ENCODE measurements at places on chromosomes 6 and 20.

GRCh38 chr6:14634072-14634471, 516.5 kb downstream of the CD83 start:
- DNase-seq: no peak

DNA sequence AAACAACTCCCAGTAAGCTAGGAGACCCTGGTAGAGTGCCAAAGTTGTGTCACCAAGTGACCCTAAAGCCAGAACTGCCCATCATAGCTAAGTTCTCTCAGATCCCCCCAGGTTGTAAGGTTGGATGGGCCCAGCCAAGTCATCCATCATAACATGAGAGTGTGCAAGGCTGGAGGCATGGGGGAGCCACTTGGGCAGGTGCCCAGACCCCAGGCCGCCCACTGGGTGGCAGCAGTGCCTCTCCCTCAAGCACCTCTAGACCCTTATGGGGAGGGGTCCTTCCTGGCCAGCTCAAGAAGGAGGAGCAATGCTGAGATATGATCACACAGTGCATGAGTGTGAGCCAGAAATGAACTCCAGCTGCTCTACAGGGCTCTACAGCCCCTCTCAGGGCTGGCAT, 154.5 kb downstream of the MYLK4 start:
- DNase-seq: no peak

DNA sequence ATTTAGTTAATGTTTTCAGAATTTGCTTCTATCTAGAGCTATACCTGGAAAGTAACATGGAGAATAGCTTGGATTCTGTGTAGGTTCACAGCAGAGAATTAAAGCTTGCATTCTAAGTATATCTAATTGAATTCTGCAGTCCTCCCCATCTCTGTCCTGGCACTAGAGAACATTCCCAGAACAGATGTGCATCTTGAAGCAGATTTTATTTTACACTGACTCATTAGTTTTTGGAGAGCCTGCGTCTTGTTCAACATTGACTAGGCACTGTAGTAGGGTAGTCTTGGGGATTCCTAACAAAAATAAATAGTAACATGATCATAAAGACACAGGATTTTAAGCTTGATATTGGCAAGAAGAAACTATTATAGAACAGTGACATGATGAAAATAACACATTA, 36.2 kb upstream of the BAG2 start:
- DNase-seq: no peak

- no peak for DNase-seq
Measured at GRCh38 chr6:143408151-143408786, 42.2 kb downstream of the ADAT2 start.

GRCh38 chr6:147829835-147830234, 321.3 kb downstream of the SAMD5 start:
- DNase-seq: no peak

- DNase-seq: no peak
Measured at GRCh38 chr6:33411632-33412005, 805 bp downstream of the PHF1 start.

- no peak for DNase-seq
Measured at GRCh38 chr6:13697857-13698256, 13.8 kb downstream of the RANBP9 start.

DNA sequence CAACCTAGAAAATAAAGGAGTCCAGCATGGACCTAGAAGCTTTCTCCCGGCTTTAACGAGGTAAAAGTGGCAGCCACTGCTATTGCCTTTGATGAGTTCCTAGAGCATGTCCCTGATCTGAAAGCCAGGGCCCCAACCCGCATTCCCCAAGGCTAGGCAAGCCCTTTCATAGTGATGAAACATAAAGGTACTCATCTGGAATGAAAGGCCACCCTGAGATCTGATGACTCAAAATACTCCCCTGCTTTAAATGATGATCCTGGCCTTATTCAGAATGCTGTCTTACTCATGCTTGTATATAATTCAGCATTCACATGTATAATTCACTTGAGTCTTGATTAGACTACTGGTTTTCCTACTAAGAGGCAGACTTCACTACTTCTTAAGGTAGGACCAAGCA, 21.3 kb downstream of the TTPAL start:
- no peak for DNase-seq

DNA sequence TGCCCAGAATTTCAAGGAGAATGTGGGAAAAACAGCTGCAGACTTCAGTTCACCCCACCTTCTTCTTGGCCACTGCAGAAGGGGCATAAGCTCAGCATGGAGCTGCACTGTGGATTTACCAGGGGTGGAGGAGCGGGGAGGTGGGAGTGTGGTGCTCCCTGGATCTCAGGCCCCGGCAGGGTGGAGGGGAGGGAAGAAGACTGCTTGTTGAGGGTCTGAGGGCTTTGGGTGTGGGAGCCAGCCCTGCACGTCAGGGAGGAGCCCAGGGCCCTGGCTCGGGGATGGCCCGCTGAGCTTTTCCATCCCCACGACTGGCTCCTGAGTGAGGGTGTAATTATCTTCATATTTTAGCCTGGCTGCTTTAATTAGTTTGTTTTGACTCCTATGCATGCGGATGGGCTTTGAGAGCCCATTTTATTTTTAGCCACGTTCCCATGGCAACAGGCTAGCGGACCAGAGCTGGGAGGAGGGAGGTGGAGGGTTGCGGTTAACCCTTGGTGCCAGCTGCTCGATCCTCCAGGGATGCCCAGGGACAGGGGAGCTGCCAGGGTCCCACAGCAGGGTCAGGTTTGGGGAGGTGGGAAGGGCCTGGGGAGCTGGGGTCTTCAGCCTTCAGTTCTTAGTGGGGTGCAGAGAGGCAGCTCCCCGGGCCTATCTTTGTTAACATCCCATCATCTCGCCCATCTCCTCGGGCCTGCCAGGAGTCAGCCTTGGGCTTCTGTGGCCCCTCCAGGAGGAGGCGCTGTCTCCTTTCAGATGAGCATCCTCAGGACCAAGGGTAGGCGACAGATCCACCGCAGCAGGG, 68.2 kb downstream of the RAB44 start:
- DNase-seq: peak; percentile 44

DNA sequence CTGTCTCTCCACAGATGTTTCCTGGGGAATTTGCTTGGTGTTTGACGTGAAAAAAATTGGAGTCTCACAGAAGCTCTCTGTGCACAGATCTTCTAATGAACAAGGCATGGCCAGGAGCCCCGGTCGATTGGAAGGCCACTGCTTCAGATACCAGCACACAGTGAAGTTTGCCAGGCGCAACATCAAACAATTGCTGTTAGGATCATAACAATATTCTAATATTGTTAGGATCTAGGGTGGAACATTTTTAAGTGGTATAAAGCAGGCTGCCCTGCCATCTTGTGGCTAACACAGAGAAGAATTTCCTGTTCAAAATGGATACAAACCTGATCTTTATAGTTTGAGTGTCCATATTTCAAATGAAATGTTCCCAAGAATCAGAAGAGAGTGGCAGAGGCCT, 64.1 kb downstream of the C6orf118 start:
- no peak for DNase-seq

DNA sequence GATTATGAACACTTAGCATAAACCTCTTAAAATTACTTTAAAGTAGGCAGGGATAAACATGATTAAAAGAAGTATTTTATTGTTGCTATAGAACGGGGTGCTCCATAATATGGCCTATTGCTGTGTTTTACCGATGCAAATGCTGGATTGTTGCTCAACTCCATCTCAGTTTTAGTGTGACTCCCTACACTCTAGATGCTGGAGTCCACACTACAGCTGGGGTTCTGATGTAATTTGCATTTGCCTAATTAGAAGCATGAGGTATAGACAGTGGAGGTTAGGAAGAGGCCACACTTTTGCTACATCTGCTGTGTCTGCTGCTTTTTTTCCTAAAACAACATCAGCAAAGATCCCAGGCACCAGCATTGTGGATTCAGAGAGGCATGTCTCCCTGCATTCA, 6.7 kb upstream of the HMGN3 start:
- no peak for DNase-seq

- DNase-seq: no peak
Measured at GRCh38 chr6:107603006-107603370, 113.1 kb downstream of the SOBP start.

DNA sequence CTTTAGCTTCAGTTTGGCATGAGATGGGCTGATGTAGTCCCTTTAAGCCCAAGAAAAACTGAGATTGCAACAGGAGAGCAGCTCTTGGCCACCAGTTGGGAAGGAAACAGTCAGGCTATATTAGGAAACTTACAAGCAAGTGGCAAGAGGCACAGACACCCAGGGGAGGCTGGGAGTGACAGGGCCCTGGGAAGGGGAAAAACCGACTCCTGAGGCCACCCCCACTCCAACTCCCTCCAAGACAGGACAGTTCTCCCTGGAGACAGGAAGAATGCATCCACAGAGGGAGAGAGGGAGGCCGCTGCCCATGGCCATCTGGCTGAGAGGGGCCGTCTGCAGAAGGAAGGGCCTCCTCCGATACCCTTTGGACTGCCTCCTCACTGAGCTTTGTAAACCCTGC, 20.5 kb downstream of the JPH2 start:
- no peak for DNase-seq

GRCh38 chr6:11221623-11222384, 10.7 kb downstream of the NEDD9 start:
- DNase-seq: no peak

- no peak for DNase-seq
Measured at GRCh38 chr20:4736875-4737274, 15.2 kb downstream of the PRND start.

GRCh38 chr20:62682912-62683517, 25.6 kb upstream of the NTSR1 start:
- no peak for DNase-seq

GRCh38 chr20:34300256-34300806, 2.8 kb downstream of the AHCY start:
- DNase-seq: no peak

GRCh38 chr6:30748851-30749540, 4.6 kb upstream of the IER3 start:
- DNase-seq: no peak

DNA sequence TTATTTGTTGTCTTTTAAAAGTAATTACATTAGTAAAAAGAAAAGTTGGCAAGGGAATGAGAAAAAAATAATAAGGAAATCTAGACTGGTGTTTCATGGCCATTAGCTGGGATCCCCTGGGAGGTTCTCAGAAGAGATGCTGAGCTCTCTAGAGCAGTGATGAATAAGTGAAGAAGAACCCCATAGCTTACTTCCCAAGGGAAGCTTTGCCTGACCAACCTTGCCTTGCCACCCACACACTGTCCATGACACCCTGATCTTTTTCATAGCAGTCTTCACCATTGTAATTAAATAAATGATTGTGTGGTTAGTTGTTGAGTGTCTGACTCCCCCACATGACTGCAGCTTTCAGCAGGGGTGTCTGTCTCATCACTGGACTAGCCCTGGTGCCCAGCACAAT, 5.9 kb downstream of the C6orf163 start:
- no peak for DNase-seq

GRCh38 chr6:72769459-72770125, 147.7 kb downstream of the KCNQ5 start:
- no peak for DNase-seq

- no peak for DNase-seq
Measured at GRCh38 chr20:58366866-58367265, 22.2 kb upstream of the VAPB start.

DNA sequence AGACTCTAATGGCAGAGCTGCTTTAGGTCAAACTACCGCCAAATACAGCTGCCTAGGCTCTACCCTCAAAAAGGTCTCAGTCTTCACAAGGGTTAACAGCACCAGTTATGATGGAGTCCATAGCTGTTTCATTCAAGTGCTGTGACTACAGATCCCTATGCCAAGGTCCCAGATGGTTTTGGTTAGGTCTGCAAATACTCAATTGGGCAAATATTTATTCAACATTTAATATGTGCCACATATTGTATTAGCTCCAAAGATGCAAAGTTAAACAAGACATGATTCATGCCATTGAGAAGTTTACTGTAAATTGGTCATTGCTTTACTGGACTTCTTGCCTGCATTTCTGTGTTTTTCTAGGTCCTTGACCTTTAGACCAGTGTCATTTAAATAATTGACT, 55.8 kb upstream of the TFAP2D start:
- no peak for DNase-seq

DNA sequence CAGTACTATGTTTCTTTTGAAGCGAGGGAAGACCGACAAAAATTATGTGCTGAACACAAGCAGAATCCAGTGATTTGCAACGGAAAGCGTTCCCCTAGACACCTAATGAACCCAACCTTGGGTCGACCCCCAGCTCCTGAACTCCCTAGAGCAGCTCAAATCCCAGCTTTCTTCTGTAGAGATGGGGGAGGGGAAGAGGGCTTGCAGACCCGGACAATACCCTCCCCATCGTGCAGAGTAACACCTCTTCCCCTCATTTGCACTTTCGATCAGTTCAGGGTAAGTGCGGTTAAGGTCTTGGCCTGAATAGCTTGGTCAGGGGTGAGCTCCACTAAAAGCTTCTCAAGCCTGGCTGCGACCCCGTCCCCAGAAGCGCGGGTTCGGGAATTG, 404 bp downstream of the CEP162 start:
- DNase-seq: no peak

- DNase-seq: no peak
Measured at GRCh38 chr6:26475823-26476729, 18.3 kb downstream of the BTN2A1 start.

DNA sequence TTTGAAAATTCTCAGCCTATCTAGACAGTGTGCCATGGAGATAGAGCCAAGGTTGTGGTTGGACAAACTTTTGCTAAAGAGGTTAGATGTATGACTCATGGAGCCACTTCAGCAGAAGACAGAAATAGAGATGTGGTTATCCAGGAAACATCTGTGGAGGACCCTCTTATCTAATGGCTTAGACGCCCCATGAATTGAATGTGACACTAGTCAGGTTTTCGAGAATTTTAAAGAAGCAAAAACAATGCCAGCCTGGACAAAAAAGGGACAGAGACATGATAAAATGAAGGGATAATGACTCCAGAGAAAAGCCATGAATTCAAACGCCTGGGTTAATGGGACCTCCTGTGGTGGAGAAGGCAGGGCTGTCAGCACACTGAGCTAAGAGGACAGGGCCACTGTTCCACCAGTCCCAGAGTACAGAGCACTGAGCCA, 280.5 kb downstream of the CLVS2 start:
- DNase-seq: no peak

GRCh38 chr6:120648713-120649112, 685.6 kb downstream of the TBC1D32 start:
- no peak for DNase-seq

- no peak for DNase-seq
Measured at GRCh38 chr20:8524101-8525016, 392.3 kb downstream of the PLCB1 start.

- DNase-seq: no peak
Measured at GRCh38 chr6:1912731-1913130, 303.0 kb downstream of the FOXC1 start.

DNA sequence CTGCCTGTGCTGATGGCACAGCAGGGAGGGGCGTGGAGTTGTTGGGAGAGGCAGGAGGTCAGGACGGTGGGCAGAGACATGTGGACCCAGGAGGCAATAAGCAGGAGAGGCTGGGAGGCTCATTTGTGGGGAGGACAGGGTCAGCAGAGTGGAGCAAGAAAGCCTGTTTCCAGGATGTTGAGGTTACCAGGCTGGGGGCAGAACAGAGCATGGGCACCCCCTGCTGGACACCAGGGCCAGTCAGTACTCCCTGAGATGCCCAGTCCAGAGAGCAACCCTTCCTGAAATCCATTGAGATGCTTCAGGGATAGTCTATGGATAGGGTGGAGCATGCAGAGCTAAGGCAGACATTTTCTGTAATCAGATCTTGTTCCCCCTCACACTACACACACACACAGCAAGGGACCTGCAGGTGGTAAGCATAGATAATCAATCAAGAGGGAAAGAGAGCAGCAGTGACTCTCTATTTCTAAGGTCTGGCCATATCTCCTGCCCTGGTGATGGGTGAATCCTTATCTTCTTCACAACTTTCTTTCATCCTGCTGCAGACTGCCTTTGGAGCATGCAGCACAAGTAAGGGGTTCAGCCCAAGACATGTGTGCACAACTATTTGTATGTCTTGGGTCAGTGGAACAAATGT, 41.7 kb downstream of the MOCS1 start:
- no peak for DNase-seq

Measured in activated CD8-positive, alpha-beta memory T cell treated with anti-CD3 and anti-CD28 coated beads for 1 hour (primary cell).